Ovary (tissue), 10 donors: ENCODE measurements at places on chromosomes 4 and X. TPM values are rescaled to one million over a fixed set of nuclear protein-coding genes. Genes with fewer than 3 reads are reported as not detected.

The DMP1 gene
- total RNA-seq: not detected

The SLC35A2 gene
- 9.9 TPM for total RNA-seq

- DNase-seq: peak; percentile 79
Observed at GRCh38 chr4:80201252-80202151, 4.2 kb downstream of the PRDM8 start.

DNA sequence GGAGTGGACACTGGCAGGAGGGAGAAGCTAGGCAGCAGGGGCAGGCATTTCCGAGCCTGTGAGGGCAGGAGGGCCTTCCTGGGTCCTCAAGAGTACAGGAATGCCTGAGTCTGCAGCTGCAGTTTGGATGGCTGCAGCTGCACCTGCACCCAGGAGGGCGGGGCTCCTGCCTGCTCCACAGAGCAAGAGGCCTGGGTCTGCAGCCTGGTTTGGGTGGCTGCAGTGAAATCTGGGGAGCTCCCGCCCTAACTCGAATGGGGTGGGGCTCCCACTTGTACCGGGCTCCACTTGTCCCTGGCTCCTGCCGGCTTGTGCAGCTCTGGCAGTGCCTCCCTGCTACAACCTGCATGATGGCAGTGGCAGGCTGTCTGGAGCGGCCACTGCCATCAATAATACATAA, 436.0 kb downstream of the ARHGAP24 start:
- DNase-seq: no peak

DNA sequence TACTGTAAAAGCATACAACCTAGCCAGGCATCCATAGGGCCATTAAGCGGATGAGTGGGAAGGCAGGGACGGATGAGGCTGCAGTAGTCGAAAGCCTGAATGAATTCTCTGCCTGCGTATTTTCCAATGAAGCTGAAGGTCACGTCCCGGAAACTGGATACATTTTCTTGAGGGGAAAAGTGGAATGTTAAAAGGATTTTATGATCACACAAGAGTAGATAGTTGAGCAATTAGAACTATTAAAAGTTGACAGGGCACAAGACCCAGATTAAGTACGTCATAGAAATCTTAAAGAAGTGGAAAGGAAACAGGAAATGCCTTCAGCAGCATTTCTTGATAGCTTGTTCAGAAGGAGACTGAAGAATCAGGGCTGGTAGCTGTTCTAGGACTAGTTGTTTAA, 98.3 kb upstream of the CXXC4 start:
- DNase-seq: no peak

DNA sequence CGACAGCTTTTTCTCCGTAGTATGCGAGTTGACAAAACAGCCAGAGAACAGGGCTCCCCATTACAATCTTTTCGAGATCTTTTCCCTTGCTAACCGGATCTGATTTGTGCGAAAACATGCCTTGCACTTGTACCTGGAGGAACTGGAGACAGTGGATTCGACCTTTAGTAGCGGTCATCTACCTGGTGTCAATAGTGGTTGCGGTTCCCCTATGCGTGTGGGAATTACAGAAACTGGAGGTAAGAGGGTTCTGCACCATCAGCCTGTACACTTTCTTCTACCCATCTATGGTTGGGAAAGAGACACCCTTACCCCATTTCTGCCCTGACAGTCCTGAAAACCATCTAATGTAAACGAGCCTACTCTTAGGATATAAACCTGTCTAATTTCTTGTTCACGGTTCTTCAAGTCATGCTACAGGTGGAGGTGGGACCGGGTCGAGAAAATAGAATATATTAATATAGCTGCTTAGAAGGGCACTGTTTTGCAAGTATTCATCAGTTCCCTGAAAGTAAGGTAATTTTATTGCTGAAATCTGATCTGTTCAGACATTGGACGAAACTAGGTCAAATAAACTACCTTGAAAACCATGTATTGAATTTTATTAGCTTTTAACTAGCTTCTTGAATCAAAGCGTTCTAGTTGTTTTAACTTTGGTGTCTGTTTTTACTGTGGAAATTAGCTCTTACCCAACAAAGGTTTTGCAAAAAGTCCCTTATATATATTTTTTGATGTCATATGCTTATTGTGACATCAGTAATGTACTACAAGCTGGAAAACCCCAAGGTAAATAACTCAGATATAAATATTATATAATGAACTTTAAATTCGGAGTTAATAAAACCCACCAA, 869 bp downstream of the TMEM184C start:
- DNase-seq: no peak
